ENCODE measurements at places on chromosomes 11 and 22. TPM values are rescaled to one million over a fixed set of nuclear protein-coding genes. Genes with fewer than 3 reads are reported as not detected.

CACNA1I gene
- polyA plus RNA-seq, result 8.5 TPM

CARD16 gene
- polyA plus RNA-seq, result 1.1 TPM

HRAS gene
- 132 TPM for polyA plus RNA-seq

OR2AG1 gene
- 0.05 TPM for polyA plus RNA-seq

OR51B2 gene
- not detected for polyA plus RNA-seq

ST14 gene
- polyA plus RNA-seq, result 2.8 TPM

PHLDA2 gene
- 2.8 TPM for polyA plus RNA-seq

ANO3 gene
- 3.9 TPM for polyA plus RNA-seq

ART1 gene
- not detected for polyA plus RNA-seq

LGR4 gene
- polyA plus RNA-seq, result 47.3 TPM

PRAME gene
- not detected for polyA plus RNA-seq

TH gene
- 1.2 TPM for polyA plus RNA-seq

CSKMT gene
- 8.1 TPM for polyA plus RNA-seq

C11orf97 gene
- polyA plus RNA-seq, result 1.4 TPM

POU2AF2 gene
- not detected for polyA plus RNA-seq

SLC35F2 gene
- 11.7 TPM for polyA plus RNA-seq

TNNT3 gene
- 2.8 TPM for polyA plus RNA-seq

MS4A6A gene
- polyA plus RNA-seq, result 7.1 TPM

CABP4 gene
- polyA plus RNA-seq, result 0.53 TPM

NNMT gene
- polyA plus RNA-seq, result 0.87 TPM

MIEF1 gene
- polyA plus RNA-seq, result 34.7 TPM

CBLIF gene
- polyA plus RNA-seq, result not detected

BTG4 gene
- not detected for polyA plus RNA-seq

LARGE2 gene
- polyA plus RNA-seq, result 1.1 TPM

GUCY1A2 gene
- polyA plus RNA-seq, result 10.8 TPM

STX3 gene
- polyA plus RNA-seq, result 12.2 TPM

TYR gene
- not detected for polyA plus RNA-seq

SLC17A6 gene
- polyA plus RNA-seq, result 46.7 TPM

OR52I2 gene
- not detected for polyA plus RNA-seq

CNTN5 gene
- polyA plus RNA-seq, result 8.4 TPM

GAL gene
- 8.0 TPM for polyA plus RNA-seq

OR2AT4 gene
- polyA plus RNA-seq, result 0.03 TPM

TMEM132A gene
- polyA plus RNA-seq, result 198 TPM

SLCO2B1 gene
- 61.0 TPM for polyA plus RNA-seq

ZNF280B gene
- 4.0 TPM for polyA plus RNA-seq

VSIG10L2 gene
- polyA plus RNA-seq, result 0.09 TPM

KRTAP5-7 gene
- polyA plus RNA-seq, result 1.4 TPM

Measured in spinal cord (tissue), 10 donors.